ENCODE measurements at places on chromosomes 3 and 15.

DNA sequence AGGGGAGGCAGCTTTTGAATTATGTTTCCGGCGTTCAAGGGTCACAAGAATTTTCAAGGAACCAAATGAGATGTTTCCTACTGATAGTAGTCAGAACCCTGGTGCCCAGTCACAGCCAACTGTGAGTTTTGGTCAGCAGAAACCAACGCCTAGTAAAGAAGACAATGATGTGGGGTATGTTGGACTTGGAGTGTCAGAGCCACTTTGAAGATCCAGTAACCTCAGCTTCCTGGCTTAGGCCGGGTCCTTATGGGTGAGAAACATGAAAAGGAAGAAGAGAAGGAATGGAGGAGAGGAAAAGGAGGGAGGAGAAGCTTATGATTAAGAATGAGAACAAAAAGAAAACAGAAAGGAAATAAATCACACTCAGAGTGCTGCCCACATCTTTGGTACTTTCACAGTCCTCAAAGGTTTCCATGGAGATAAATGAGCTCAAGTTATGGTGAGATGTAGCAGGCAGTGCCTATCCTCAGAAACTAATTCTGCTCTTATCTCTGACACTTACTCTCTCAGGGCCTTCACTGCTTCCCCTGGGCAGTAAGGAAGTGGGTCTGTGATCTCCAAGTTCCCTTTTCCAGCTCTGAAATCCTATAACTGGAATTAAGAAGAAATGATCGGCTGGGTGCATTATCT, 2.0 kb upstream of the MCF2L2 start:
- DNase-seq: no peak

- no peak for DNase-seq
These were observed 66.9 kb downstream of the RNF13 start for GRCh38 chr3:149879872-149880271.

DNA sequence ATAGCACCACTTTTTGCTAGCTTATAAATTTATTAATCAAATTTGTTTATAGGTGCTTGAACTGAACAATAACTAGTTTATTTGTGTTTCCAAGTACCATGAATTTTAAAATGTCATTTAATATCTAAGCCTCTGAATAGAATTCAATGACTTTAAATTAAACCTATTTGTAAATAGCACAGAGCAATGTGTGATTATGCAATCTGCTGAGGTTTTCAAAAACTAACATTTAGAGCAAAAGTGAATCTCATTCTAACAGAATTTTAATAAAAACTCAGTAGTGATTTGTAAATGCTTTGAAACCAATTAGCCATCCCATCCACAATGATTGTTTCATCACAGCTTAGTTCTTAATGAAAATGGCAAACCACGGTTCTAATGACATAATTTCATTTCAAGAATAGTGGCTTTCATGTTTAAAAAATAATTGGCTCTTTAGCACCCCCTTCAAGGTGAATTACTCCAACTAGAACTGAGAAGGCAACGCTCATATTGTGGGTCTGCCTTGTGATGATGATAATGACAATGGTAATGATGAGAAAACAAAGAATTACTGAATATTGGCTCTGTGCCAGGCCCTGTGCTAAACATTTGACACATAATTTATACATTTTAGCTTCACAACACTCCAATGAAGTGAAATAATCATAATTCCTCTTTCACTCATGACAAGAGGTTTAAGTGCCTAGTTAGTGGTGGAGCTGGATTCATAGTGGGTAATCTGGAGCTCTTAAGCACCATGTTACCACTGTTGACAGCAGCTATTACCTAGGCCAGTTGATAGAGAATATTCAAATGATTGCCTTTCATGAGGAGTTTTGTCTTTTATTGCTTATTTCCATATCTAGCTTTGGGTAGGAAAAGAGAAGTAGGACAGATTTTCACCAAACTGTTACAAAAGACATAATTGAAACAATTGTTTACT, 145.7 kb downstream of the RBMS3 start:
- no peak for DNase-seq

- DNase-seq: no peak
These were observed 72.8 kb upstream of the ICE2 start for GRCh38 chr15:60551781-60552161.
